Pancreas (tissue), 10 donors: ENCODE measurements at places on chromosomes 7 and 10. TPM values are rescaled to one million over a fixed set of nuclear protein-coding genes. Genes with fewer than 3 reads are reported as not detected.

DNA sequence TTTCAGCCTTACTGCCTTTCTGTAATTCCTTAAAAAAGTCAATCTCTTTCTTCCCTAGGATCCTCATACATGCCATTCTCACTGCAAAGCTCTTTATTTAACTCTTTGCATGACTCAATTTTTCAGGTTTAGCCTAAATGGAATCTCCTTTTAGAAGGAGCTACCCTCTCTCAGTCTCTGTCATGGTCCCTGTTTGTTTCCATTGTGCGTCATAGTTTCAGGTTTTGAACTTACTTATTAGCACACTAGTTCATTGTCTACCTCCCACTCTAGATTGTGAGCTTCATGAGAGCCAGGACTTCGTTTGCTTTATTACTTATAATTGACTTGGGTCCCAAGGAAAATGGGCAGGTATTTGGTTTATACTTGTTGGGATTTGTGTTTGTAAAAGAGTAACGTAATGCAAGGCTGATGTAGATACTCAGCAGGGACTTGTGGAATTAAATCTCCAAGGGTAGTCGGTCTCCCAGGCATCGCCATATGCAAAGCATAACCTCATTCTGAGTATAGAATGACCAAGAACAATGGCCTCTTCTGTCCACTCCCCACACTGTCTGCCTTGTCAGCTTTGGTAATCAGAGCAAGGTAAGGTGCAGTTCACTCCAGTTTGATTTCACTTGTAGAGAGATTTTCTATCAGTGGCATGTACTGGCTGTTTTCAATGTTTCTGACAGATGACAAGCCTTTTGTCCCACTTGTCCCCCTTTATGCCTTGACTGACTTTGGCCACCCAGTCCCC lies 252.0 kb downstream of the SORCS3 start:
- no peak for DNase-seq

Gene TET1
- 0.11 TPM for polyA plus RNA-seq

Gene SUGCT
- 0.92 TPM for polyA plus RNA-seq

- no peak for DNase-seq
Measured at GRCh38 chr10:79438021-79438698, 7.3 kb downstream of the ZCCHC24 start.

DNA sequence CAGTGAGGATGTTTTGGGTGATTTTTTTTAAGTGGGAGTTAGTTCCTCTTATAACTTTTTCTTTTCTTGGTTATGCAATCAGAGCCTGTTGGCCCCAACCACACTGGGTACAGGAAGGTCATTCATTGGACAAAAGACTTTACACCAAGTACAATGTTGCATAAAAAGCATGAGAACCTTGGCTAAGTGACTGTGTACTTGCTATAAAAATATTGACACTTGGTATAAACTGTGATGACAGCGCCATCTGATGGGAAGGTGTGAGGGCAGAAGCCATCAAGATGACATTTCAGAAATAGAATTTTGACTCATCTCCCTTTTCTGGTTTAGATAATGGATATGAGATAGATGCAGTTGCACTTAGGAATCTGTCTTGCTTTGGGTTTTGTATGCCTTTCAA lies 126.4 kb upstream of the CCDC6 start:
- DNase-seq: peak; percentile 45

DNA sequence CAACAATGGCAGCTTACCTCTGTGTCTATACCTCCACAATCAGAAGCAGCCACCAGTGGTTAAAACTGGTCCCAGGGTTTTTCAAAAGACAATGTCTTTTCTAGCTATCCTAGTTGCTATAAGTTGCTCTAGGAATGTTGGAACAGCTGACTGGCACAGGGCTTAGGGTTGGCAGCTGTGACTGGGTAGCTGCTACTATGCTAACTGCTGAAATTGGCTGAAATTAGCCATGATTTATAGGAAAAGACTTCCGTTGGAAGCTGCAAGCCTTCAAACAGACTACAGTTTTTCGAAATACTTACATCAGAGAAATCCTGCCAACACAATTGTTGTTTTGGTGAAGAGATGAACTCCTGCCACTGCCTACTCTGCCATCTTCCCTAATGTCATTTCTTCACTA lies 102.3 kb downstream of the MKX start:
- no peak for DNase-seq

DNA sequence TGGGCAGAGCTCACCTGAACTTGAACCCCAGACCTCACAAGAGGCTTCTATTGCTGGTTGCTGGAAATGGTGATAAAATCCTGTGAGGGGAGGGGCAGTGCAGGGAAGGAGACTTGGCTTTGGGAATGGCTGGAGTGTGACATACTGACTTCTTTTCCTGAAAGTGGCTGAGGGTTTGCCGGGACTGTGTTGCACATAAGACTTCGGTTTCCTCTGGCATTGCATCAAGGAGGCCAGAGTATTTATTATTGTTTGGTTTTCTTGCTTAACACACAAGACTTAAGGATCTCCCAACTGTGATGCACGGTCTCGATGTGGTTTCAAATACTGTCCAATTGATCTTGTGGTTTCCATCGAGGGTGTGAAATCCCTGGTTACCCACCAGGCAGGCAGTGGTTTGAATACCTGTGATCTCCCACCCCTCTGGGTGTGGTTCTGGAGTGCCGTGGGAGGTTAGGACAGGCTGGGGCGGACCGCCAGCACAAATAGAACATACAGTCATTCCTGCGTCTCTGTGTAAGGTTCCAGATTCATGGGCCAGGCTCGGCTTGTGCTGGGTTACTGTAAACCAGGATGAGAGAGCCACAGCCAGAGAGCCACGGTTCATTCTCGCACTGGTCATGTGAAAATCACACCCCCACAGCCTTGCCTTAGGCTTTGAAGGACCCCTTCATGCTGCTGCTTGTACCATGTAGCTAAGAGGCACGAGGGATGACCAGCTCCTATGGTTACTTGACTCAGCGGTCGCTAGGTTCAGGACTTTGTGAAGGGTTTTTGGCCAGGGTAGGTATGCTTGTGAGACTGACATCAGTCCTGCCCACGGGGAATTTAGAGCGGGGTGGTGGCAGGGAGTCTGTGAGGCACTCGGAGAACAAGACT lies 39.2 kb downstream of the WBP1L start:
- DNase-seq: no peak

- no peak for DNase-seq
Measured at GRCh38 chr7:65804887-65805286, 68.0 kb upstream of the VKORC1L1 start.

DNA sequence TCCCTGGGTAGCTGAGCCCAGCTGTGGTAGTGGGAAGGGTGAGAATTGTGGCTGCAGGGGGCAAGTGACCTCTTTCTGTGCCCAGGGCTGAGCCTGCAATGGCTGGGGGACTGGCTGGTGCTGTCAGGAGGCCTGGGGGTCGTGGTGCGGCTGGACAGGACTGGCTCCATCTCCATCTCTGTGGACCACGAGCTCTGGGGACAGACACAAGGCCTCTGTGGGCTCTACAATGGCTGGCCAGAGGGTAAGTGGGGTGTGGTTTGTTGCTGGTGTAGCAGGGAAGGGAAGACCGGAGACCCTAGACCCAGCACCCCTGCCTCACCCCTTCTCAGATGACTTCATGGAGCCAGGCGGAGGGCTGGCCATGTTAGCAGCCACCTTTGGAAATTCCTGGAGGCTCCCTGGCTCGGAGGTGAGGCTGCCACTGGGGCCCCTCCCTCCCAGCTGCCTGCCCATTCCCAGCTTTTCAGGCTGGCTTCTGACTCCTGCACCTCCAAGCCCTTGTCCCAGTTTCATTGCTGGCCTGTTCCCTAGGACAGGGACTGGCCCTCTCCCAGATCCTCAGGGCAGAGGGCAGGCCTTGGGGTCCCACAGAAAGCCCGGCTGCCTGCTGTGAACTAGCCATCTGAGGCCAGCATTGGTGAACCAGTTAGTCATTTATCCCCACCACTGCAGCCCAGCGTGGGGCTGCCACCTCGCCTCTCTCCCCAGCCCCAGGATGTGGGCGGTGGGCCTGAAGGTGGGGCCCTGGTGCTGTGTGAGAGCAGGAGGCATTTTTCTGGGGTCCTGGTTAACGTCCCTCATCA lies 5.5 kb upstream of the ZNF467 start:
- no peak for DNase-seq

DNA sequence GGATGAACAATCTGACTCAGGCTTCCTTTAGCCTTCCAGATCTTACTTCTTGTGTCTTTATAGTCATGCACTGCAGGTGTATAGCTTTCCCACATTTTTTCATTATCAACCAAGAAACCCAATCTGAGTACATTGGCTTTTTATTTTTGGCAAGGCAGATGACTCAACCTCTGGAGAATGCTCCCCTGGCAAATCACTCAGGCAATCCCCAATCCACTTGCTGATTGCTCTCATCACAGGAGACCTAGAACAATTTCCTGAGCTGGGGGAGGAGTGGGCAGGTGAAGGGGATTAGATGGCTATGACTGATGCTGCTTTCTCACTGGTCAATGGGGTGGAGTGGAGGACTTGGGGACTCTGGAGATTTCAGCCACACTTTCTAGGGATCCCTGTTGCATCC lies 134.4 kb downstream of the SLC16A9 start:
- DNase-seq: no peak

GRCh38 chr10:28906415-28906814 lies 229.1 kb downstream of the BAMBI start:
- DNase-seq: no peak
